ENCODE measurements at places on chromosomes 16 and 17. TPM values are rescaled to one million over a fixed set of nuclear protein-coding genes. Genes with fewer than 3 reads are reported as not detected.

Gene KCNAB3
- 2.2 TPM for total RNA-seq

GRCh38 chr17:75642784-75643642 is 9.8 kb downstream of the SMIM5 start:
- peak; percentile 43 for DNase-seq

DNA sequence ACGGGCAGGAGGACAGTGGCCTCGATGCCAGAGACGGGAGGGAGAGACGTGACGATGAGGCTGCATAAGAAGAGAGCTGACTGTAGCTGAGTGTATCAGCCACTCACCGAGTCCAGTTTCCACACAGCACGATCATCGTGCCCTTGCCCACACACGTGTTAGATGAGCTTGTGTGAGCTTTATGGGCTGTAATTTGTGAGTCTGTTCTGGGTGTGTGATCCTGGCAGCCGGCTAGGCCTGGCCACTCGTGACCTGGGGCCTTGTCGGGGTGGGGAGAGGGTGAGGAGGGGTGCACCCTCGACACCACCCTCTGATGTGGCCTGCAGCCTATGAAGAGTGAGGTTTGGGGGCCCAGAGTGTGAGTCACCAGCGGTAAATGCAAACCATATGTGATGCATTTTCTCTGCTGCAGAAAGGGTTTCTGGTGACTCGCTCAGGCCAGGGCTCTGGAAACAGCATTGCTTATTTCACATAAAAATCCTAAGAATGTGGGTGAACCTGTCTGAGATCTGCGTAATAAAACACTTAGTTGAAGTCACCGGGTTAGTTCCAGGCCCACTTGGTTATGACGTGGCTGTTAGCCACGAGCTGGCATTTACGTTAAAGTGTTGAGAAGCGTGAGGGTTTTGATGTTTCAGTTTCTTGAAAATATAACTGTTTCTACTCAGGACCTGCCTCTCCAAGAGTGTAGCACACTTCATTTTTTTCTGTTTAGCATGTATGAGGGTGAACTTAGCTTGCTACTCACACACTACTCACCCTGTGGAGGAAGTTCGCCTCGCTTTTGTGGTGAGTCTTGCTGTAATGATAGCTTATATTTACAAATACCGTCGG is 4.2 kb downstream of the METRNL start:
- no peak for DNase-seq

DNA sequence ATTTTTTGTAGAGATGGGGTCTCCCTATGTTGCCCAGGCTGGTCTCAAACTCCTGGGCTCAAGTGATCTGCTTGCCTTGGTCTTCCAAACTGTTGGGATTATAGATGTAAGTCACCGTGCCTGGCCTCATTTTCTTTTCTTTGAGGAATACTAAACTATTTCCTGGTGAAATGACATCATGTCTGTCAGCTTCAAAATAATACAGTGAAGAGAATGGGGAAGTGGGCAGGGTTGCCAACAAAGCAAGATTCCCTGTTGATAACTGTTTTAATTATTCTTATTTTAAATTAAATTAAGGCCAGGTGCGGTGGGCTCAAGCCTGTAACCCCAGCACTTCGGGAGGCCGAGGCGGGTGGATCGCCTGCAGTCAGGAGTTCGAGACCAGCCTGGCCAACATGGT is 21.1 kb downstream of the PIPOX start:
- DNase-seq, result no peak

GRCh38 chr17:7380855-7381683 is at the start of gene TNK1:
TNK1 (plus strand) TSS chr17:7381089; CDS start chr17:7382927, 1,838 bp downstream.
- DNase-seq, result peak; percentile 85

DNA sequence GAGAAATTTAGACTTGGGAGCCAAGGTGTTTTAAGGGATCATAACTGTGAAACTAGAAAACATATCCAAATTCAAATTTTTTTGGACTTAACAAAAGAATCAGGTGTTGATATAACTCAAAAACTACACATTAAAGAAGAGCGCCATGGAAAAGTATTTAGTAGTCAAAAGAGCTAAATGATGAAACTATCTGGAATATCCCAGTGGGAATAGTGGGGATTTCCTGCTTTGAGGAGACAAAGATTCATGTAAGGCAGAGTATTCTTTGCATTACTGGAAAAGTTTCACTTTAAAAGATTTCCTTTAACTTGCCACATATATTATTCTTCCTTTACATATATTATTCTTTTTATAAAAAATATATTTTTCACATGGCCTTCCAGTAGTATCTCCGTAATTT is 40.3 kb upstream of the VPS4A start:
- no peak for DNase-seq

Gene C17orf78
- not detected for total RNA-seq

Gene ADAD2
- not detected for total RNA-seq

GRCh38 chr17:40322358-40323315 is 13.7 kb downstream of the RARA start:
- DNase-seq, result peak; percentile 70

DNA sequence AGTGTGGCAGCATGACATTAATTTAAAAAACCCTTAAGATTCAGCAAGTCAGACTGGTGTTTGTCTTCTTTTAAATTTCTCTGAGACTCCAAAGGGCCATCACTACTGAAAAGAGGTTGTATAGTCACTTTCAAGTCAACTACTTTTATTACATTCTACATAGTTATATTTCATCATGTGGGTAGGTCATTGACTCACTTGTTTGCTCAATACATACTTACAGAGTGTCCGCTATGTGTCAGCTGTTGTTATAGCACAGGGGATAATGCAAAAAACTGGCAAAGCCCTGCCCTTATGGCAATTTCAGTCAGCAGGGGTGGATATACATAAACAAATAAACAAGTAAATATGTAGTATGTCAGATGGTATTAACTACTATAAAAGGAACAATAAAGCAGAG is 2.5 kb upstream of the MYH4 start:
- DNase-seq, result no peak

DNA sequence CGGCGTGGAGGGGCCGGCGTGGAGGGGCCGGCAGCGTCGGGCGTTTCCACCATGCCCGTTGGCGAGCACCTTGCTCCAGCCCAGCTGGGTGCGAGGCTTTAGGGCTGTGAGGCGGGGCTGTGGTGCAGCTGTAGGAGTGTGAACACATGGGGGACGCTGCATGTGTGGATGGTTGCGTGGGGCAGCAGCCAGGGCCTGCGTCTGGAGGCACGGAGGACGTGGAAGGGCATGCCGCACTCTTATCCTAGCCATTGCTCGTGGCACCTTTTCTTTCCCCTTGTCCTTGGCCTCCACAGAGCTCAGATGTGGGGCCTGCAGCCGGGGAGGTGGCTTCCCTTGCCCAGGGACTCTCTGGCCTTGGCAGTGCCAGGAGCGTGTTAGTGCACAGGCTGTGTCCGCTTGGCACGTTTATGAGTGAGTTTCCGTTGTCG is 47.8 kb downstream of the PDPK1 start:
- DNase-seq, result no peak

Gene FOXN1
- 0.64 TPM for total RNA-seq
